ENCODE measurements at places on chromosomes 3 and 15.

DNA sequence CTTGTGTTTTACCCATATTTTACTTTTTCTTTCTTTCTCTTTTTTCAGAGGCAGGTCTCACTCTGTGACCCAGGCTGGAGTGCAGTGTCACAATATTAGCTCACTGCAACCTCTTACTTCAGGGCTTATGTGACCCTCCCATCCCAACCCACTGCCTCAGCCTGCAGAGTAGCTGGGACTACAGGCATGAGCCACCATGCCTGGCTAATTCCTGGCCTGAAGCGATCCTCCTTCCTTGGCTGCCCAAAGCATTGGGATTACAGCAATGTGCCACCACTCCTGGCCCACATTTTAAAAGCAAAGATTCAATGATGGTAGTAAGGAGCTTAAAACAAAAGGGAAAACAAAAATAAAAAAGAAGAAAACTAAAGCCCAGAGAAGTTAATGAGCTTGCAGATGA is 11.1 kb upstream of the CDV3 start:
- DNase-seq, result no peak

DNA sequence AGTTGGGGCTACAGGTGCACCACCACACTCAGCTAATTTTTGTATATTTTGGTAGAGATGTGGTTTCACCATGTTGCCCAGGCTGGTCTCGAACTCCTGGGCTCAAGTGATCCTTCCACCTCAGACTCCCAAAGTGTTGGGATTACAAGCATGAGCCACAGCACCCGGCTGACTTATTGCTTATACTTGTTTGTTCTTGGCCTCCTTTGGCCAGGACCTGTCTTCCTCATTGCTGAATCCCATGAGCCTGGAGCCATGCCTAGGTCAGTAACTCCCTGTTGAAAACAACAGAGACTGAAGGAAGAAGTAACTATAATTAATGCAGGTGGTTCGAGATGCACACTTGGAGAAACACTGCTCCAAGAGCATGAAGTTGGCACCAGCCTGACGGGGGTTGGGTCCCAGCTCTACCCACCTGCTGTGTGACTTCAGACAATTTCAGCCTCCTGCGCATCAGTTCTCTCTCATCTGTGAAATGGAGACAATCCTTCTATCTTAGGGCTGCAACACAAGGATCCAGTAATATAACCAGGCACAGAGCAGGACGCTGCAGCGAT is 38.9 kb downstream of the CPN2 start:
- DNase-seq, result no peak

GRCh38 chr3:162879021-162879562 is 1382.5 kb downstream of the OTOL1 start:
- DNase-seq, result no peak

DNA sequence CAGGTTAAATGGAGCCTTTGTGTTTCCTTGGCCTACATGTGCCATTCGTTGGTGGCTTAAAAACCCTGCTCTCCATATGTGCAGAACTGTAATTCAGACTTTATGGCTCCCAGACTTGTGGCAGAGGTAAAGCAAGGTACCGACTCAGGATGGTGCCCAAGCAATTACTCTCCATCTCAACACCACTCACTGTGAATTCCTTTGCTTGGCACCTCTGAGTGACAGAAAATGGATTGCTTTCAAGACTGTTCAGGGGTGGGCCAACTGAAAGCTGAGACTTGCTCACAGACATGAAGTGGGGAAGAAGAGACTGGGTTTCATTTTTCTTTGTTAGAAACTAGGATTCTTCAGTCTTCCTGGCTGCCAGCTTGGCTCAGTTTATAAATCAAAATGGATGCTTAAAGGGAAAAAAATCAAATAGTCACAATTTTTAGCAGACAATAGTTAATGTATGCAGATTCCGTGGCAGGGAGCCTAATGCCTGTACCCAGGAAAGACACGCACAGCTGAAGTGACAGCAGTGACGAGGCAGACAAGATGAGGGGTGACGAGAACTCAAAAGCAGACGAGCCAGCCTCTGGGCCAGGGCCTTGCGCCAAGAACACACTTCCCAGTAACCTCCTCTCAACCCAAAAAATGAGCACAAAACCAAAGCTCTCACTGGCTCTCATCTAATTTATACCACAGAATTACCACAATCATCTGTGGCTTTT is 207.9 kb upstream of the SLC2A2 start:
- DNase-seq, result peak; percentile 31

GRCh38 chr15:38406436-38406835 is 47.5 kb upstream of the FAM98B start:
- no peak for DNase-seq

- no peak for DNase-seq
Observed at GRCh38 chr3:188491276-188491687, 337.3 kb downstream of the LPP start.

DNA sequence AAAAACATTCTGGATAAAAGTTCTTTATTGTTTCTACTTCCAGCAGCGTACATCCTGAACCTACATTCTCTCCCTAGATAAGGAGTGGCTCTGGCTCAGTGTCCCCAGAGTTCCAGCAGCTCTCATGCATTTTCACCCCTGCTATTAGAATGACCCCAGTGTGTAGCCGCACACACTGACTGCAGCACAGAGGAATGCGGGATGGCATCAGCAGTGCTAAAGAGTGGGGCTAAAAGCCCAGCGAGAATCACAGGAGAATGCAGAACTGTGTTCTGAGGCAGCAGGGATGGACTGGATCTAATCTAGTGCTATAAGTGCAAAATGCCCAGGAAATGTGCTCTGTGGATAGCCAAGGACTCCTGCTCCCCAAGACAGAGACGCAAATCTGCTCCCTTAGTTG is 66.4 kb upstream of the TJP1 start:
- DNase-seq, result no peak

DNA sequence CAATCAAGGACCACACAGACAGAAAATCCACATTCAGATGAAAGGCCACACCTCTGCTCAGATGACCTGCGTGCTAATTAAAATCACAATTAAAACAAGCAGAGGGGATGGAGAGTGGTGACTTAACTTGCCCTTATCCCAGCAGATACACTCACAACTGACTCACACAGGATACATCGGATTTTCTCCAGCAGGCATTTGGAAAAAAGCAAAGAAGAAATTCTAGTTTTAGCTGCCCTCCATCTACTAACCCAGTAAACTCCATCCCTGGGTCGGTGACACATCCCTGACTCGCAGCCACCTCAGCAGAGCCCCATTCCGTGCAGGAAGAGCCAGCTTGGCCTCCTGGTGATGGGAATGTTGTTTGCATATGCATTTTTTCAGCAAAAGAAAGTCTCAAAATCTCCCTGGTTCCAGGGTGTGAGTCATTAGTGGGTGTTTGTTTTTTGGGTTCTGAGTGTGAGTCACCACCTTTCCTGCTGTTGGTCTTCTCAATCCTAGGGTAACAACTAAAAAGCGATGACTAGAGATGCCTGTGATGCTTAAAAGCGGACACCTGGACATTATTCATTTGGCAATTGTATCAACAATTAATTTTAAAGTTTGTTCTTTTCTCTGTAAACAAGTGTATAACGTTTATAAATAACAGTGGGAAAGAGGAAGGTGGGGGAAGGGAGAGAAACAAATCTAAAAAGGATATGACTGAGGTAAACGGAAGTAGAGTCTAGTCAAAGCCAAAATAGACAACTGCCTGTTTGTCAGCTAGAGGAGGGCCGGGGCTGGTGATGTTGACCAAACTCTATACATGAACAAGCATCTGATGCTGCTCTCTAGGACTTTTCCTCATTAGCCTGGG is 49.8 kb upstream of the SLC4A7 start:
- peak; percentile 72 for DNase-seq

DNA sequence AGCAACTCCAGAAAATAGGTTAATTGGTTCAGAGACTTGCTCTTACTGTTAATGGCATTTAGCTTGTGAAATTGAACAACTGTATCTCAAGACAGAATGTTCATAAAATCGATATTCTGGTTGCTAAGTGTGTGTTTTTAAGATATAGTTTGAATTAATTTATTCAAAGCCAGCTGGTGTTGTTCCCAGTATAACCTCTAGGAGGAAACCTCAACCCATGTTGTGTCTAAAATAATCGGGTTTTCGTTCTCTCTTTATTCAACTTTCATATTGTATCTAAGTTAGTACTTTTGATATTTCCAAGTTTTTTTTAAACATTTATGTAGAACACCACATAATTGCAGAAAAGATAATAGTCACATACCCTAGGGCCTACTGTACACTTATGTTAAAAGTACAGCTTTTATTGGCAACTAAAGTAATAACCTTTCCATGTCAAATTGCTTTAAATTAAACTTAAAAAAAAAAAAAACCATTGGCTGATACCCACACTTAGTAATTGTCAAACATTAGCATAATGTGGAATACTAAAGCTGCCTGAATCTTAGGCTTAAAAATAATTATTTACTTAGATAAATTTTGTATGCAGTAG is 90.9 kb downstream of the SAMMSON start:
- no peak for DNase-seq

DNA sequence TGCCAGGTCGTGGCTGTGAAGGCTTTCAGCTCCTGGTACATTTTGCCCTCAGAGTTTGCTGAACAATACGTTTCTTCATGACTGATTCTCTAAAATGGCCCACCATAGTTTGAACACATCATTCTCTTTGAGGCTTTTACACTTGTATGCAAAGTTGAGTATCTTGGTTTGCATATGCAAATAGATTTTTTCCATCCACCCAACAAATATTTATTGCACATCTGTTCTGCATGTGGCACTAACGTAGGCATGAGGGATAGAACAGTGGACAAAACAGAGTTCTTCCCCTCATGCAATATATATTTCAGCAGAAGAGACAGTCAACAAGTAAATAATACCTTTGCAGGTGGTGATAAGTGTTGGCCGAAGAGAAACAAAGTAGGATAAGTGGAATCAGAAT is 55.2 kb downstream of the KAT2B start:
- DNase-seq, result no peak

GRCh38 chr3:128919988-128920387 is 40.6 kb downstream of the ACAD9 start:
- DNase-seq, result no peak

DNA sequence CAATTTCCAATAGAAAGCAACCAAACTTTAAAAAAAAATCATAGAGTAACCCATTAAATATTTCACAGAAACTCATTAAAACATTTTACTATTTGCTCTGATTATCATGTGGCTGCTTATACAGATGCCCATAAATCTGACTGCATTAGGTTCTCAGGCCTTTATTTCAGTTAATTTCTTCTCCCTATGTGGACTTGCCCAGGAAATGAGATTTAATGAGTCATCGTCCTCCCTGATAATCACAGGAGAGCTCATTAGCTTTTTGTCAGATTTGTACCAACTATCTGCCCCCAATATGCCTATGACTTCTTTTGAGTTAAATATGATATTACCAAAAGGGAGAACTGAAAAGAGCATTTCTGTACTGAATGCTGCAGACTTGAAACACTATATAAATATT is 168.0 kb downstream of the FOXB1 start:
- no peak for DNase-seq

GRCh38 chr3:39147711-39148434 is 5.5 kb downstream of the CSRNP1 start:
- DNase-seq, result peak; percentile 60

DNA sequence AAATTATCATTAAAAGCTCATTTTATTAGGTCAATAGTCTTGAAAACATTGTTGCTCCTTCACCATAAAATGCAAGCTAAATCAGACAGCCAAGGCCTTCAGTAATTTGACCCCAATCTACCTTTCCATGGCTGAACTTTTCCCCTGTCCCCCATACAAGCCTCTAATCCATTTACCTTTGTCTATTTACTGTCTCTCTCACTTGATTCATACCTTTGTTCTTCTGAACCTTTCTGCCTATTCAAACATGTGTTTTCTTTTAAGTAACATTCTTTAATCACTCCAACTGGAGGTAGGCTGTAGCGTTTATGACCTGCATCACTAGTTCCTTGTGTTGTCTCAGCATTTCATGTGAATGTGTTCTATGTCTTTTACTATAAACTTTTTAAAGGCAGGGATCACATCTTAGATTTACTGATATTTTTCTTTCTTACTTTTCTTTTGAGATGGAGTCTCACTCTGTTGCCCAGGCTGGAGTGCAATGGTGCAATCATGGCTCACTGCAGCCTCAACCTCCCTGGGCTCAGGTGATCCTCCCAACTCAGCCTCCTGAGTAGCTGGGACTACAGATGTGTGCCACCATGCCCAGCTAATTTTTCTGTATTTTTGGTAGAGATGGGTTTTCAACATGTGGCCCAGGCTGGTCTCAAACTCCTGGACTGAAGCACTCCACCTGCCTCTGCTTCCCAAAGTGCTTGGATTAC is 5.2 kb upstream of the NANOGP8 start:
- no peak for DNase-seq

DNA sequence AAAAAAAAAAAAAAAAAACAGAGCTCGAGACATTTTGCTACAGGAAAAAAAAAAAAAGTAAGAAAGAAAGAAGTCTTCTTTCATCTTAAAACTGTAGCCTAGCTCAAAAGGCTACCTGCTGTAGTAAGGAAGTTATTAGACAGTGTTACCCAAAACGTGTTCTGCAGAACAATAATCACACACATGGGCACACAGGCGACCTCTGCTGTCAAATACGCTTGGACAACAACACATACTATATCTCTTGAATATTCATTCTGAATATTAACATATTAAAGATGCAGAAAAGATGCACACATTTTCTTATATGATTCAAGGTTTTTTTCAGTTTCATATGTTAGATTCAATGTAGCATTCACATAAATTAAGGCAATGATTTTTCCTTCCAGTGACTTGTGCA is 215.8 kb downstream of the ROBO1 start:
- DNase-seq, result no peak

GRCh38 chr15:85382942-85383341 is 2.5 kb downstream of the AKAP13 start:
- DNase-seq, result no peak

GRCh38 chr15:40091861-40092255 is 16.8 kb downstream of the BMF start:
- DNase-seq, result peak; percentile 2

GRCh38 chr15:85770096-85771041 is 24.4 kb downstream of the KLHL25 start:
- DNase-seq, result no peak

GRCh38 chr3:142894493-142894892 is 5.6 kb upstream of the PCOLCE2 start:
- no peak for DNase-seq

DNA sequence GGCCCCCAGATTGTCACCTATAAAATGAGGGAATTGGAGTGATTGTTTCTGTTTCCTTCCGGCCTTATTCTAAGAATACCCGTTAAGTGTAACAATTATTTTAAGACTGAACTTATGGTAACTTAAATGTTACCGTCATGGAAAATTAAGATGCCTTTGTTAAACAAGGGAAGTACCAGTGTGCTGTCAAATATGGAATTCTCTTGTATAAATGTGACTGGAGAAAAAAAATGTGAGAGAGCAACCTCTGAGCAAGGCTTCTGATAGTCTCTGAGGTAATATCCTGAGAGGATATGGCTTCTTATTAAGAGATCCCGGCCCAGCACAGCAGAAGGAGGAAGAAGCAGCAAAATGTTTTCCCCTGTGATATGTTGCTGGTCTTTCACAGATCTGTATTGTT is 480.7 kb upstream of the ADAMTS9 start:
- DNase-seq, result no peak

- DNase-seq, result no peak
Observed at GRCh38 chr15:45660231-45660979, 25.6 kb downstream of the SQOR start.
